GM23338 (cell line): ENCODE measurements at places on chromosomes 6 and 20.
A peak's percentile ranks its signal among the peaks of the same experiment; 100 is the strongest.

DNA sequence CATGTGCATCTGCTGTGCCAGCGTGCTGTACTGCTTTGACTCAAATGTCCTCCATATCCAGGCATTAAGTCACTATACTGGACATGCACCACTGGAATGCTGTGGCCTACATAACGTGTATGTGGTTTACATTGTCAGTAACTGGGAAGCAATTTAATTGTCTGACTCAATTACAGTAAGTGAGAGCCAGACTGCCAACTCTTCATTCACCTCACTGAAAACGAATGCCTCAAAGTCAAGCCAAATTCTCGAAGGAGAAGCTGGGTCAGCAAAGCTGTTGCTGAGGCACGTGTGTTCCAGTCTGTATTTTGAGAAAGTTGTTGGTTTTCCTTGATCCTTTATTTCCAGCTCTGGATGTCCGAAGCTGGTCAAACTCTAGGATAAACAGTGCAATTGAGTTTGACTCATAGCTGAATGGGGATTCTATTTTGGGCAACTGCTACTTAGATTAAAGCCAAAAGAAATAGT, 534.3 kb downstream of the COL12A1 start:
- no peak for DNase-seq

DNA sequence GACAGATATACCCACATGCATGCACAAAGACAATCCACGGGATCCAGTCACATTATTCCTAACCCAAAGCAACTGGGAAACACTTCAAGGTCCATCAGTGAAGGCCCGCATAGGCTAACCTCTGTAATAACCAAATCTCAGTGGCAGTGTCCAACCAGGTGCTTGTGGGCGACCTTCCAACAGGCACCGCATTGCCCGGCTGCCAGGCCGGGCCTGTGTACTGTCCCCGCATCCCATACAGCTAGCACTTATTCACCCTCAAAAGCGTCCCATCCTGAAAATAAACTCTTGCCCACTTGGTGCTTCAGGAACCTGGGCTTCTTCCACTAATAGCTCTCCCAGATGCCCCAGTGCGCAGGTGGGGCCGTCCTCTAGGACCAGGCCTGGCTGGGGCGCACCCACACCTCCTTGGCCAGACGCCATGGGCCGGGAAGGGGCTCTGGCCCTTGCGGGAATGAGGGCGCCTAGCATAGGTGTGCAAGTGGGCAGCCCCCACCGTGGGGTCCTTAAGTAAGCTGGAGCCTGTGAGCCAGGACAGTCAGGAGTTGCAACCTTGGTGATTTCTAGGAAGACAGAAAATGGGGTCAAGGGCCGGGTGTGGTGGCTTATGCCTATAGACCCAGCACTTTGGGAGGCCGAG, 1.1 kb upstream of the ENTPD6 start:
- DNase-seq, result no peak

GRCh38 chr20:58813369-58813768, 37.3 kb downstream of the GNAS-AS1 start:
- no peak for DNase-seq

GRCh38 chr6:135904666-135905065, 53.2 kb downstream of the PDE7B start:
- no peak for DNase-seq

DNA sequence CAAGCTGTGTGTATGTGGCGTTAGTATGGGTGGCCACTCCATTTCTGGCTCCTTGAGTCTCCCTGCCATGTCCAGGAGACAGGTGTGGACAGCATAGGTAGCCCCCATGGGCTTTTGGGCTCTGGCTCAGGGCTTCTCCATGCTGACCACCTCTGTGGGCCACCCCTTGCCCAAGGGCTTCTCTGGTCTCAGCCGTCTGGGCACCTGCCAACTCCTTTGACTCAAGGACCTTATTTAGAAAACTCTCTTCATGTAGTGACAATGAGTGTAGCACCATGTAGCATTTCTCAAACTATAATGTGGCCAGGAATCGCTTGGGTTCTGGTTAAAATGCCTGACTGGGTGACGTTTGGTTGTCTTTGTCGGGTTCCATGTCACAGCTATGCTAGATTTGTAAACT, 5.1 kb upstream of the GTSF1L start:
- no peak for DNase-seq

DNA sequence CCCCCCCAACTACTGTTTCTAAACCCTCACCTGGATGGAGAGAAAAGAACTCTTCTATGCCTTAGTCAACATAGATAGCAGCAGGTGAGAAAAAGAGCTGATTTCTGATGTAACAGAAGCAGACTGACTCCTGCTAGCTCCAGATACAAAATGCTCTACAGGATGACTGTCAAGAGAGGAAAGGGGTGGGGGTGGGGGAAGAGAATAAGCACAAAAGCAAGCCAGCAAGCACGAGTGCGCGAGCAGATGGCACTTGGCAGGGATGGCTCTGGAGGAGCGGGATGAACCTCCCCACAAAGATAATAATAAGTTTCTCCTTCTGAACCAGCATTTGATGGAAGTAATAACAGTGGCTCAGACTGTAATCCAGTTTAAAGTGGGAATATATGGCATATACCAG, 45.6 kb upstream of the SPDEF start:
- peak; percentile 48 for DNase-seq

DNA sequence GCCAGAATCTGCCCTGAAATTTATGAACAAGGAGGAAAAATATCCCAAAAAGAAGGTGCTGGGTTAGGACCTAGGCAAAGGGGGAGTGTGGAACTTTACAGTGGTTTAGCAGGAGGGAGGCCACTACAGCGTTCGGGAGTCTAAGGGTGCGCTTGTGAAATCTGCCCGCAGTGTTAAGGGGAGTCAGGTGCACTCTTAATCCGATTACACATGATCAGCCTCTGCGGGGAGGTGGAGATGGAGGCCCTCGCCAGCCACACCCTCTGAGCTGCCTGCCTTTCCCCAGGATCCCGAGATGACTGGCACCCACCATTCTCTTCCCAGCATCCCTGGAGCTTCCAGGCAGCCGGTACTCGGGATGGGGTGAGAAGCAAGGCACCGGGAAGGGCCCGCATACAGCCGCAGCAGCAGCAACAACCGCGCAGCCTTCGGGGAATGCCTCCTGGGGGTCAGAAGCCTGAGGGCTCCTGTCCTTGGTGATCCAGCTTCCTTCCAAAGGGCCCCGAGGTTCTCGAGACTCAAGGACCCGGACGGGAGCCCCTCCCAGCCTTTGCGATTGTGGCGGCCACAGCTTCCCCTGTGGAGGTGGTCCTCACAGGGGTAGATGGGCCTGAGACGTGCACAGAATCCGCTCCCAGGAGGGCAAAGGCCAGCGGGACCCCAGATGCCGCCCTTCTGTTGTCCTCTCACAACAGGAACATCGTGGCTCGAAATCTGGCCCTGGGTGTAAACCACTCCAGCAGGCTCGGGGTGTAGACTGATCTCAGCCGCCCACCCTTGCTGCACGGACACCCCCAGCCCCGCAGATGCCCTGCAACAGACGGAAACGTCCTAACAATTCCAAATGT, 57.3 kb upstream of the CST7 start:
- DNase-seq, result no peak

- DNase-seq, result no peak
These were observed 71.3 kb upstream of the EYA2 start for GRCh38 chr20:46823271-46823751.

DNA sequence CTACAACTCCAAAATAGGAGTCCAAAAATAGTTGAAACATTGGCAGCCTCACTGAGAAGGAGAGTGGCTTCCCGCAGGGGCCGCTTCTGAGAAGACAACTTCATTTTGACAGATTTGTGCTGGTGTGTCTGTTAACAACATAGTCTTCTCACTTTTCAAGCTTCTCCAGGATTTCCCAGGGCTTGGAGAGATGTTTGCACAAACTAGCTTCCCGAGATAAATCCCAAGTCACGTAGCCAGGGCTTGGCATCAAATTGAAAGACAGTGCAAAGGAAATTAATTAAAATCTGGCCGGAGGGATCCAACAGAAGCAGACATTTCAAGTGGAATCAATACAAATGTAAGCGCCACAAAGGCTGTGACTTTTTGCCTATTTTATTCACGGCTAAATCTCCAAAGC, 630.2 kb downstream of the DHX35 start:
- DNase-seq, result no peak

DNA sequence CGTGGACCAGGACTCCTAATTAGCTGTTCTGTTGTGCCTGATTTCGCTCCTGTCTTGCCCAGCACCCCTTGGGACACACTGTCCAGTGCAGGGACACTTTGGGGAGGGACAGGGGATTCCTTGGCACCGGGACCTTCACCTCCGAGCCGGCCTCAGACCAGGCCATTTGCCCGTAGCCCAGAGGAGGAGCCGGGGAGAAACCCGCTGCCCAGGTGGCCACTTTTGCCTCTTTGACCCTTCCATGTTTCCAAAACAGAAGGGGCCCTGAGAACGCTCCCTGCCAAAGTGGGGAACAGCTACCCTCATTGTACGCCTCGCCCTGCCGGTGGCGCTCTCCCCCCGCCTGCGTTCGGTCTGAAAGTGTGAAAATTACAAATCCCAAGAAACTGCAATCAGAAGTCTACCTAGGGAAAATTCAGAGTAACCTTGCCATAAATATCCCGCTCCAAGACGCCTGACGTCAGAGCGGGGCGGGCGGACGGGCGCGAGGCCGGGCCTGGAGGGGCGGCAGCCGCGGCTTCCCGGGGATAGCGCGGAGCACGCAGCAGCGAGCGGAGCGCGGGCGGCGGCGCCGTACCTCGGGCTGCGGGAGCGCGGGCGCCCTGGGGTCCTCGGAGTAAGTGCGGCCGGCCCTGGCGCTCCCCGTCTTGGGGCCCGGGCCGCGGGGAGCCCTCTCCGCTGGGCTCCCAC, at the start of gene DAAM2:
Gene DAAM2 (plus strand): TSS at position 527 of the 690 bp plus-strand sequence. CDS start 63,927 bp downstream, outside the sequence.
- peak; percentile 66 for DNase-seq

DNA sequence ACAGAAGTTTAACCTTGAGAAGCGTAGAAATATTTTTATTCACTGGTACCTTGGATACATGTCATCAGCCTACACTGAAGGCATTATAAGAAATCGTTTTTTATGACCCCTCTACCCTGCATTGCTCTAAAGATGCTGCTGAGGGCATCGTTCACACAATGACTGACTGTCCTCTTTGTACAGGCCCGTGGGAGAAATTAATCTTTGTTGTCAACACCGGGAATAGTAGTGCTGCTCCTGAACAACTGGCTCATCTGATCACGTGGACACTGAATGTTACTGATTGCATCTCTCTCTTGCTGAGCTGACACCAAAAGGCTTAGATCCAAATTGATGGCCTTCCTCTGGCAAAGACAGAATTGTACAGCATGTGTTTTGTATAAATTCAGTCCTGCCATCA, 157.1 kb upstream of the SMLR1 start:
- no peak for DNase-seq

DNA sequence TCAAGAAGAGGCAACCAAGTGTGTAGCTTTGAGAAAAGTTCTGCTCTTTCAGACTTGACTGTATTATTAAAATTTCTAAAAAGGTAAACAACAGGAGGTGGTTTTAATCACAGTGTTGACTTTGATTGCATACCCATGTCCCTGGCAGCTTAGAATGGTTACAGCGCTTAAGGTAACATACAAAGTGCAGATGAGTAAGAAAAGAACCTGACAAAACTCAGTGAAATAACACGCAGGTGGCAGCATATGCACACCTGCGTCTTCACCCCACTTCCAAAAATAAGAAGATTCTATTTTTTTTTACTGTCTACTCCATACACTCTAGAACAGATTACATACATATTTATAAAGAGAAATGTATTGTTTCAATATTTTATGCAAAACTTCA, 233.5 kb downstream of the GMPR start:
- DNase-seq, result no peak

DNA sequence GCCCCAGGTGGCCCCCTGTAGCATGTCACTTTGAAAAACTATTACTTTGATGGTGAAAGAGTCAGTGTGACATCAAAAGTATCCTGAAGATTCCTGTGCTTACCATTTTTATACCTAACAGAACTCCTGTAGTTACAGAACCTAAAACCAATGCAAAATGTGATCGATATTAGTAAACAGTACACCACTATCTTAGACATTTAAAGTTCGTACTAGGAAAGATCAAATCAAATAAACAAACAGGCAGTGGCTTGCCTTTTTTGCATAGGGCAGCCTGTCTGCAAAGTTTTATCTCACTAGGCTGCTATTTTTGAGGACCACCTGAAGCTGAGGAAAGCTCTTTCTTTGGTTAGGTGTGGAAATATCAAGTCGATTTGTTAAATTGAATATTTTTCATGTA, 944.0 kb upstream of the CITED2 start:
- DNase-seq, result no peak

DNA sequence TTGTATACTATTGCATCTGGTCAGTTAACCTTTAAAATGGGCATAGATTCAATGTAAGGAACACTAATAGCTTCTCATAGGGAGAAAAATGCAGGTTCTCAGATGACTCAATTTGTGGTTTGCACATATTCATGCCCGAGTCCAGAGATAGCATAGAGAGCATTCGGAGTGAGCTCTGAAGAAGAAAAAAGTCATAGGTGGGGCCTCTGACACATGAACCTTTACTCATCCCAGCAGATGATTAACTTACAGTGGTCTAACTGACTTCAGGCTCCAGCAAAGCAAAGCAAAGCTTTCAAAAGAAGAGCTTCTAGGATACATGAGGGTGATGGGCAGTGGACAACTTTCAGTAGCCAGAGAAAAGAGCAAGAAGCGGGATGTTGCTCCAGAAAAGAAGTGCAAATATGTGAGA, 55.3 kb upstream of the BTN3A2 start:
- DNase-seq, result no peak

- no peak for DNase-seq
These were observed 15.7 kb downstream of the RNASET2 start for GRCh38 chr6:166940643-166941068.

DNA sequence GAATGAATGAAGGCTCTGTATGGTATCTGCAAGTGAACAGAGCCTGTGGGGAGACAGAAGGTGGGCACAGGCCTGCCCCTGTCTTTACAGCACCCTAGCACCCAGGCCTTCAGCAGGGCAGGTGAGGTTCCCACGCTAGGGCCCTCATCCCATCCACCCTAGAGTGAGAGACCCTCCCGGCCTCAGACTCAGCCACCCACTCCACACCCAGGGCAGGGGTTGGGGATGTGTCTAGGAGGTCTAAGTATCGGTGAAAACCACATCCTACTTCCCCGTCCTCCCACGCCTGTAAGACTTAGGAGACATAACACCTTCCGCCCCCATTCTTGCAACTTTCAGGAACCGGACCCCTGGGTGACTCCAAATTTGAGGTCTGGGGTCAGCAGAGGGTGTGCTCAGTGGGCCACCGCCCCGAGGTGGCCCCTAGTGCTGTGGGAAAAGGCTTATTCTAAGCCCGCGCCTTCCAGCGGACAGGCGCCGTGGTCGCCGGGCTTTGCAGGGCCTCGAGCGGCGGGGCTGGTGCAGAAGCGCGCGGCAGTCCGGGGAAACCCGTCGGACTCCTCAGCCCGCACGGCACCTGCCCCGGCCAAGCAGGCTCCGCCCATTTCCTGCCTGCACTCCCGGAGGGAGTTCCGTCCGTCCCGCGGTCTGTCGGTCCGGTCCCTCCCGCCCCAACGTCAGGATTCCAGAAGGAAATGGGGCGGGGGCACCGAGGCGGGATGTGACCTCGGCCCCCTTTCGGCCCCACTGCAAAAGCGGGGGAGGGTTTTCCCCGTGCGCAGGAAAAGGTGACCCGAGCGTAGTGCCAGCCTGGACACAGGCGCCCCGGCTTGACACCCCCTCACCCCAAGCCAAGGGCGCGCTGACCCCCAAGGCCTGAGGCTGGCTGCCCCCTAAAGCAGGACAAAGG, 868 bp downstream of the SAMD10 start:
- DNase-seq, result peak; percentile 94
